ENCODE measurements at places on chromosomes 4 and X.

GRCh38 chrX:145213504-145213903, 33.8 kb upstream of the SPANXN1 start:
- DNase-seq = no peak

GRCh38 chr4:1337376-1337831, 9.6 kb upstream of the UVSSA start:
- no peak for DNase-seq

DNA sequence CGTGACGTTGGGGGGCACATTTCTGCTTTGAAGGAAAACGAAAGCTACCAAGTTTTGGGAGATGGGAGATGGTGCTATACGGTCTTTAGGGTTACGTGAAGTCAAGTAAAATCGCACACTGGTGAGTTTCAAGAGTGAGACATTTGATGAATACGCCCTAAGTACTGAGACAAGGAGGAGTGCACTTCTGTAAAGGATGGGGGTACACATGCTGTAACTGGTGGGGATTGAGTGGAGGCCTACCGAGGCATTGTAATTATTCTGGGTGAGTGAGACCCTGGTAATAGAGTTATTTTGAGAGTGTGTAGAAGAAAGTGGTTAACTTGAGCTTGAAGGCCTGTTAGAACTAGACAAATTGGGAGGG, 536 bp downstream of the SH3BGRL start:
- no peak for DNase-seq

DNA sequence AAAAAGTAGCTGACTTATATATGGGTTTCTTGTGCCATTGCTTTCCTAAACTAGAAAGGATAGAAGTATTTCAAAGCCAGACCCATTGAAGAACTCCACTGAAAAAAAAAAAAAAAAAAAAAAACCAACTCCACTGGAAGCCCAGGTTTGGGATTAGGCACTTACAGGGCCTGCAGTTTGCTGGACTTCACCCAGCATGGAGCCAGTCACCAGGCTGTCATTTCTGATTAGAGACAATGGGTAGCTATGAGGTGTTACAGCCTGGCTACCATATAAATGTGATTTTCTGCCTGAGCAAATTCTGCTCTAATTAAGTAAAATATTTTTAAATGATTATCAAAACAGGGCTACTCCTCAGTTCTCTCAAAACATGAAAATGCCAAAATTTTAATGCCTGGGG, 49.5 kb downstream of the HS6ST2 start:
- no peak for DNase-seq

- DNase-seq = no peak
Measured at GRCh38 chrX:71098302-71098701, 2.7 kb downstream of the FOXO4 start.

DNA sequence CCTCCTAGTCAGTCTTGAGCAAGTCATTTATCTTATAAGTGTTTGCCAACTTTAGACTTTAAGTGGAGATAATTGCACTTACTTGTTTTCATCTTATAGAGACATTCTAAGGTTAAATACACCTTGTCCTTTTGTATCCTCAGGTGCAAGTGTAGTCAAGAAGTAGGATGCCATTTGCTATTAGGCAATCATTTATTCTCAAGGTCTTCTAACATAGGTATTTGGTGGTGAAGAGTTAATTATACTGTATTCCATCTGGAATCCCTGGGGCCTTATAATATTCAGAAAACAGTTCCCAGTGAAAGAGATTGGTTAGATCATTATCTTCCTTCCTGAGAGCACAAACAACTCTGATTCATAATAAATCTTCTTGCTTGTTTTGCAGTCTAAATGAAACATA, 23.7 kb downstream of the SULT1E1 start:
- no peak for DNase-seq

DNA sequence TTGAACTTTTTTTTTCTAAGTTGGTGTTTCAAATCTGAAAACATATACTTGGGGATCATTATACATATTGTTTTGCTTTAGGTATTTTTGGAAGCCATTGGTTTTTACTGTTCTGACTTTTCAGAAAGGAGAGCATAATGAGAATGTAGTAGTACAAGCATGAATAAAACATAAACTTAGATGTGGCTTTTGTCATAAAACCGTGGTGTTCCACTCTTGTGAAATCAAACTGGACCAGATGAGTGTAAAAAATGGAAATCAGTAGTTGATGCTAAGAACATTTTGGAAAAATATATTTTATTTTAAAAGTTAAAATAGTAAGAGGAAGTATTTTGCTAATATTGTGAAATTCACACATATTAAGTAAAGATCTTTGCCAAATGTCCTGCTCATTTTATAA, 29.6 kb downstream of the GUCY1A1 start:
- no peak for DNase-seq

- peak; percentile 94 for DNase-seq
Measured at GRCh38 chr4:56410247-56411062, 23.2 kb upstream of the AASDH start.

DNA sequence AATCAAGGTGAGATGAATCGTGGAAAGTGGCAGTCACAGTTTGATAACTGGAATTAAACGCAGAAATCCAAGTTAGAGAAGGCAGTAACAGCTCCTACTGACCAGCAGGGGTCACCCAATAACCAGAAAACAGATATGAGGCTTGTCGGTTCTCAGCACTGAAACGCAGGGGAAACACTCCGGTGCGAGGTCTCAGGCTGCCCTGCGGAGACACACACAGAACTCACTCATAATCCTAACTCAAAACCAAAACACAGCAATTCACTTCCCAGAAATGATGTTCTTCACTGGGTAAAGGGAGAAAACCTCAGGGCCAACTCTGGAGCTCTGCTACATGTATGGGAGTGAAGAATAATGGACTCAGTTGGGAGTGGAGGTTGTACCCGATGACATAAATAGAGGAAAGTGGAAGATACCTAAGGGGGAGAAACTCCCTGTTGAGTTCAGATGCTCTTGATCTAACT, 384.4 kb downstream of the RAPGEF2 start:
- no peak for DNase-seq

- no peak for DNase-seq
Measured at GRCh38 chr4:24769571-24769970, 25.8 kb upstream of the SOD3 start.

- no peak for DNase-seq
Measured at GRCh38 chr4:30354605-30355004, 365.6 kb upstream of the PCDH7 start.

DNA sequence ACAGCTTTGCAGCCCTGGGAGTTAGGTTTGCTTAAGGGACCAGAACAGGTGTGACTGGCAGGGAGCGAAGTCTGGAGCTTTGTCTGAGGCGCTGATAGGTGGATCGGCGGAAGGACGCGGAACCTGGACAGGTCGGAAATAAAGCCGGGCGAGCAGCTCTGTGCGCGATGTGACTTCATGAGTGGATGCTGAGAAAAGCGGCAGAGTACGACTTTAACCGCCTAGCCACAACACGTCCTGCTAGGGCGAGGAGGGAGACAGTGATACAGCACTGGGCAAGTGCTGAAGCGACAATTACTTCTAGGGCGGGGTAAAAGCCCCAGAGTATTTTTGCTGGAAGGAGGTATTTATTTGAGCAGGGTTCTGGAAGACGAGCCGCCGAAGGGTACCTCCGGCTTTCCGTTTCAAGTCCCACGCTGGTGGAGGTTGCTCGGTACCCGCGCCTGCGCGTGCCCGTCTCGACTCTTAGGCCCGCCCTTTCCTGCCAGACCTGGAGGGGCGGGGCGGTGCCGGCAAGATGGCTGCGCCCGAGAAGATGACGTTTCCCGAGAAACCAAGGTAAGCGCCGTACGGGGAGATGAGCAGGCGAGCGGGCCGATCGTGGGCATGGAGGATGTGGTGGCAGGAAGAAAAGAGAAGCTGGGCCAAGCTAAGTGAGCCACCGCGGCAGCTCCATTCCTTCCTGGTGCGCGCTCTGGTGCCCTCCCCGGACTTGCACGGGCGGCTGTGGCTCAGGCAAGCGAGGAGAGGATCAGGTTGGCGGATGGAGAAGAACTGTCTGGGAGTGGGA, at the start of gene ZRSR2:
ZRSR2 (plus strand) TSS at position 506 of the 790 bp plus-strand sequence; CDS start at position 518, 12 bp downstream.
- DNase-seq = peak; percentile 60

DNA sequence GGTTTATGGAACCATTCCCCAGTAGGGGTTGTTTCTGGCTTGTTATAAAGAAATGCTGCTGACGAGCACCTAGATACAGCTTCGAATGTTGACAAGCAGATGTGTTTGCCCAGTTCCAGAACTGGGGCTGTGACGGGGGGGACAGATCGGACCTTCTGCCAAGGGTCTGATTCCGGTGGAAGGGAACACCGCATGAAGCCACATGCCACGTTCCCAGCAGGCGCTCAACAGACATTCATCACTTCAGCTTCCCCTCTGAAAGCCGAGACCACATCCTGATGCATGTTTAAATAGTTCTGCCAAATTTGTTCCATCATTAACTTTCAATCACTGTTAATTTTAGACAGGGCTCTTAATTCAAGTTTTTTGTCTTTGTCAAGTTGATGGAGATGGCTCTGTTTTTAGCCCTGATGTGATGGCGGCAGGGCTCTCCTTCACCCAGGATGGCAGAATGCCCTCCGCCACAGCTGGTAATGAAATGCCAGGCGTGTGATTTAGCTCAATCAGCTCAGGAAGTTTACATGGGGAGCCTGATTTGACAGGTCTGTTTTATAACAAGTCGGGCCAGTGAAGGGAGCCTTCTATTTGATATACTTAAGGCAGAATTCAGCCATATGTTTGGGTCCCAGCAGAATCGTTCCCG, 57.4 kb downstream of the PSAPL1 start:
- no peak for DNase-seq

DNA sequence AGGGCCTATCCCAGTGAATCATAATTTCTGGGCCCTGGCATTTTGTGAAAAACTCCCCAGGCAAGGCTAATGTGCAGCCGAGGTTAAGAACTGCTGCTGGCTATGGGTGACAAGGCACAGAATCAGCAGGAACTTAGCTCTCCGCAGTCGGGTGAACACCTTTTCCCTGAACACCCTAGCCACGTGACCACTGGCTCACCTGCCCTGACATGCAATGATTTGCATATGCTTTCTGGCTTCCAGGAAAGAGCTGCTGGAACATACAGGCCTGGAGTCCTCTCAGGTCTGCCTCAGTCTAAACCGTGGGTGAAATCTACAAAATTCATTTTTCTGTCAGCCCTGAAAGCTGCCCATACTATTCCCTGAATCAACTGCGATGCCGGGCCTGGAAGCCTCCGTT, 56.6 kb downstream of the ZNF827 start:
- DNase-seq = peak; percentile 66

DNA sequence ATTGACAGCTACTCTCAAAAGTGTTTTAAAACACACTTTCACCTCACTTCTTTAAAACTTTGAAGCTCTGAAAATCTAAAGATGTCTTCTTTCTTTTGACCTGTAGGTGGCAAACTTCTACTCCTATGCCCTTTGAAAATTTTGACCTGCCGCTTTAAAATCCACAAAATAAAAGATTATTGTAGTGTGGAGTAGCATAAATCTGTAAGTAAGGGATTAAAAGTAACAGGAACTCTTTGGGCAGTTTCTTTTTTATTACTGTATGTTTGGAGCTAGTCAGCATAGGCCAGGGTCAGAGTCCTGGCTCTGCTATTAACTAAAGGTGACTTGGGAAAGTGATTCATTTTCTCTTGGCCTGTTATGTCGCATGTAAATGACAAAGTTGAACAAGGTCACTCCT, 25.5 kb downstream of the BBS12 start:
- no peak for DNase-seq

Data from NCI-H2029 (cell line).